ENCODE measurements at places on chromosomes 2 and 18.
A peak's percentile ranks its signal among the peaks of the same experiment; 100 is the strongest.

DNA sequence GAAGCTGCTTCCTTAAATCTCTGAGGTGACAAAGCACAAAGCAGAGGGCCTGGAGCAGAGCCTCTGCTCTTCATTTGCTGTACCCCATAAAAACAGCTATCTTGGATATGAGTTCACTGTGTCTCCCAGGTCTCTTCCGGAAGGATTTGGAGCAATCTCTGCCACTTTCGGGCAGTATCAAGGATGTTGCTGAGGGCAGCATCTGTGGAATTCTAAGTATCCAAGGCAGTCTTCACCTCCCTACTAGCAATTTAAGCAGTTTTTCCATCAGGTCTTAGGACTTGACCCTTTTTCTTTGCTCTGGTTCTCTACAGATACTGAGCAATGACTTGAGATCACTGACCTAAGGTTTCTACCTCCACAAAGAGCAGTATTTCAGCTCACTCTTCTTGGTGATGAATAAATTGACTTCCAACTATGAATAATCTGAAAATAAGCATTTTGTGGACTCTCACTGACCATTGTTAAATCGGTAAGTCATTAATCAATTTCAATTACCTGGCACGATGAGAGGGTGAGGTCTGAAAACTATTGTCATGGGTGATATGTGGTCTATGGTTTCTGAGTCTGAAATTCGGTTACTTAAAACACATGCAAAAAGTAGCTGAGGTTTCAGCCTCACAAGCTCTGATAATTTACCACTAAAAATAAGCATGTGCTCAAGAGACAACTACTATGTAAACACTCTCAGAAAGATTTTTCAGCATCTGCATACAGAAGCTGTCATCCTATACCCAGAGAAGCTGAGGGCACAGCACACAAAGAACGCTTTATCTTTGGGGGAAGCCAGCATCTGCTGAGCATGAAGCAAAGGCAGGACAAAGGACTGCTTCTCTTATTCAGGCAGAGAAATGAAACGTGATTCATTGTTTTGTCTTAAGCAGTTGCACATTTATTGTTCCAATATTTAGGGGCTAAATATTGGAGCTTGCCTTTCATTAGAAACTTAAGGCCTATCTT lies 32.1 kb upstream of the SPATS2L start:
- no peak for DNase-seq

- DNase-seq, result no peak
Observed at GRCh38 chr2:205908212-205909183, 177.5 kb downstream of the INO80D start.

- DNase-seq, result no peak
Observed at GRCh38 chr2:226443112-226443511, 356.5 kb downstream of the IRS1 start.

DNA sequence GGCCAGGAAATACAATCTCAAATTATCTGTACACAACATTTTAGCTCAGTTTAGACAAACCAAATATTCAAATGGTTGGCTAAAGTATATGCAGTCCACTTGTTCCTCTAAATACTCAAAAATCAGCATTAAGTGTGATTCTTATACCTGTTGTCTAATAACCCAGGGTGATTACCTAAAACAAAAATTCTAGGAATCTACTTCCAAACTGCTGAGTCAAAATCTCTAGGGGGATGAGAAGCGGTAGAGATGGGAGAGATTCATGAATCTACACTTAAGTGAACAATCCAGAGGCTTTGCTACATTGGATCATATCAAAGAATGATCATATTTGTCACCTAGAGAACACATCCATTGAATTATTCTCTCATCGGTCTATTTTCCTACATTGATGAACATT lies 420.9 kb upstream of the PKDCC start:
- no peak for DNase-seq

DNA sequence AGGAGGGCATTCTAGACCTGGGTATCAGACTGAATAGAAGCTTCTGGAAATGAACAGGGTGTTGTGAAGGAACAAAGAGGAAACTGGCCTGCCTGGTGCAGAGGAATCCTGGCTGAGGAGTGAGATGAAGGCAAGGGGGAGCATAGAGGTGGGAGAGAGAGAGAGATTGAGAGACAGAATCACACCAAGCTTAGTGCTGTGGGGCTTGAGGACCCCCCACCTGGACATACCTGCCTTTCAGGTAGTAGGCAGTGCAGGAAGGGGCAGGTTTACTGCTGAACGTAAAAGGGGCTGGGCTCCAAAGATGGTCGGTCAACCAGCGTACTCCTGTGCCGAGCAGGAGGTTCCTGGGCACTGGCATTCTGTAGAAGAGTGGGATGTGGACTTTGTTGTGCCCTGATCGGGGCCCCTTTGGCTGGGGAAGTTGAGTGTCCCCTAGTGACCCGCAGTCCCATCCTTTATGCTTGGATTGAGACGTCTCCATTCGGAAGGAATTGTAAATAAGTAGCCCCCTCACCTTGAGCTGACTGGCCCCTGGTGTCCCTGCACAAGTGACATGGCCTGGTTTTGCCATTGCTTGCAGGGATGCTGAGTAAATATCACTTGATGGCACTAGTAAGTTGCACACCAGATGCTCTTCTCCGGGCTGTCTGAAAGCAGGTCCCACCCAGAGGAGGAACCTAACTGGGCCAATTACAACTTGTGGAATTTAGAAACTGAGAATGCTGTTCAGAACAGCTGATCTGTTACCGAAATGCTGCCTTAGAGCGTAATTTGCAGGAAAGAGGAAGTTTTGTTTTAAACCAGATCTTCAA lies 1.4 kb downstream of the UBE2F start:
- DNase-seq, result no peak

- DNase-seq, result no peak
Observed at GRCh38 chr2:232372231-232373208, 6.0 kb upstream of the ALPP start.

GRCh38 chr2:12348216-12348615 lies 368.5 kb upstream of the TRIB2 start:
- DNase-seq, result no peak

DNA sequence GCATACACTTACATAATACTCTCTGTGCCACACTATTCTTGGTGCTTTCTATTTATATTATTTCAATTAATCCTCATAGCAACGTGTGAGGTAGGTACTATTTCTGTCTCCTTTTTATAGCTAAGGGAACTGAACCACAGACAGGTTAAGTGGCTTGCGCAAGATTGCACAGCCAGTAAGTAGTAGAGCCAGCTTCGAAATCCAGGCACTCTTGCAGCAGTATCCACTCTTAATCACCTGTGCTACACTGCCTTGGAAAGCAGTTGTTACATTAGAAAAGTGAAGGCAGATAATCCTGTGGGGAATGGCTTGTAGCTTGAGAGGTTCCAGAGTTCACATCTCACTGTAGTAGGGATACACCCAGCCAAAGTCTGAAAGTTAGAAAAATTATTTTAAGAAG lies 198.3 kb downstream of the LDLRAD4 start:
- no peak for DNase-seq

- peak; percentile 59 for DNase-seq
Observed at GRCh38 chr2:57720728-57721627, 325.6 kb upstream of the VRK2 start.

- no peak for DNase-seq
Observed at GRCh38 chr18:78378403-78378802, 601.2 kb upstream of the SALL3 start.

- DNase-seq, result no peak
Observed at GRCh38 chr2:179440642-179441251, 176.1 kb upstream of the SESTD1 start.

DNA sequence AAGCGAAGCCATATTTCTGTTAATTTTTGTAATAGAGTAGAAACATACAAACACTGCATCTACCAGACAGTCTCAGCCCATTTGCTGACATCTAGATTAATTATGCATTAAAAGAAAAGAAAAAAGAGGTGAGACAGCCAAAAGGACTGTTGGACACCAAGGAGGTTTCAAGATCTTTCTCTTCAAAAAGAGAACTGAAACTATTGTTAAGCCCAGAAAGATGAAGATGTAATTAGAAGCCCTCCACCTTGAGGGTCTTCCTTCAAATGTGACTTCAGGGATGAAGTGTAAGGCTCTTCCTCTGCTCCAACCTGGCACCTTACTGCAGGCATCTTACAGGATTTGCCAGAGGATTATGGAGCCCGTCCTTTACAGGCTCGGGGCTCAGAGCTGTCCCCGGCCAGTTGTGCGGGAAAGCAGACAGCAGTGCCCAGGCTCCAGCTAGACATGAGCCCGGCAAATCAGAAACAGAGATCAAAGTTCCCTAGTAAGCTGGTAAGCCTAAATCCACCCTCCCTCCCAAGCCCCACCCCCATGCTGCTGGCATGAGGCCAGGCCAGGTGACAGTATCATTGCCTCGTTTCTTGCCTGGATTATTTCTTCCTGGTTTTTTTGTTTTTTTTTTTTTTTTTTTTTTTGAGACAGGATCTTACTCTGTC lies 38.9 kb downstream of the ADI1 start:
- no peak for DNase-seq

DNA sequence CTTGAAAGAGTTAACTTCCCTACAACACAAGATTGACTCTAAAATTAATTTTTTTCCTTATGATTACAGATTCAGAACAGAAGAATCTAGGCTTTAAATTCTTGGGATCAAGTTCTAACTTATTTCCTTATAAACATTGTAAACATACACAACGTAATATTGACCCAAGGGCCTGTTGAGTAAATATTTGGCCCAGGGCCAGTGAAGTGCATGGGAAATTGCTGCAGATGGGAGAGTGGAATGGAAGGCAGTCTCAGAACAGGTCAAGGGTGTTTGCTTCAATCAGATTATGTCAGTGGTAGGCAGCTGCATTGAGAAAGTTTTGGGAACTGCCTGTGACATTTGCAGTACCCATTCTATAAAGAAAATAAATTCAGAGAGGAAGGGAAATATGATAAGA lies 137.6 kb downstream of the MYO1B start:
- no peak for DNase-seq

- DNase-seq, result no peak
Observed at GRCh38 chr2:131105950-131106801, 1.0 kb downstream of the PLEKHB2 start.

DNA sequence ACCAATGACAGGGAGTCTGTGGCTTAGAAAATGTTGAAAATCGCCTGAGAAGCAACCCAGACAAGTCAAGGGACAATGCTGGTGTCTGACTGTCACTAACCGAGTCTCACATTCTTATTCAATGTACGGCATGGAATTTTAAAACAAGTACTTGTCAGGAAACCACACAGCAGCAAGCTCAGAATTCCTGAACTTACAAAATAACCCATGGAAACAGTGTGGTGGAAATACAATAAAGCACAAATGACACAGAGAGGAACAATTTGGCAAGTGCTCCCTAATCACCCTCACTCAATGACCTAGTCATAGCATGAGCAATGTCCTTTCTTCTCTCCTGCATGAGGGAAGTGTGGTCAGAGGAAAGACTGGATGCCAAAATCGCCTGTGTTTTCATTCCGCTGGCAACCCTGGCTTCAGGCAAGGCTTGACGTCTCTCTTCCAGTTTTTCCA lies 154.0 kb downstream of the SATB2 start:
- DNase-seq, result no peak

GRCh38 chr2:43131051-43131889 lies 95.1 kb downstream of the ZFP36L2 start:
- no peak for DNase-seq

DNA sequence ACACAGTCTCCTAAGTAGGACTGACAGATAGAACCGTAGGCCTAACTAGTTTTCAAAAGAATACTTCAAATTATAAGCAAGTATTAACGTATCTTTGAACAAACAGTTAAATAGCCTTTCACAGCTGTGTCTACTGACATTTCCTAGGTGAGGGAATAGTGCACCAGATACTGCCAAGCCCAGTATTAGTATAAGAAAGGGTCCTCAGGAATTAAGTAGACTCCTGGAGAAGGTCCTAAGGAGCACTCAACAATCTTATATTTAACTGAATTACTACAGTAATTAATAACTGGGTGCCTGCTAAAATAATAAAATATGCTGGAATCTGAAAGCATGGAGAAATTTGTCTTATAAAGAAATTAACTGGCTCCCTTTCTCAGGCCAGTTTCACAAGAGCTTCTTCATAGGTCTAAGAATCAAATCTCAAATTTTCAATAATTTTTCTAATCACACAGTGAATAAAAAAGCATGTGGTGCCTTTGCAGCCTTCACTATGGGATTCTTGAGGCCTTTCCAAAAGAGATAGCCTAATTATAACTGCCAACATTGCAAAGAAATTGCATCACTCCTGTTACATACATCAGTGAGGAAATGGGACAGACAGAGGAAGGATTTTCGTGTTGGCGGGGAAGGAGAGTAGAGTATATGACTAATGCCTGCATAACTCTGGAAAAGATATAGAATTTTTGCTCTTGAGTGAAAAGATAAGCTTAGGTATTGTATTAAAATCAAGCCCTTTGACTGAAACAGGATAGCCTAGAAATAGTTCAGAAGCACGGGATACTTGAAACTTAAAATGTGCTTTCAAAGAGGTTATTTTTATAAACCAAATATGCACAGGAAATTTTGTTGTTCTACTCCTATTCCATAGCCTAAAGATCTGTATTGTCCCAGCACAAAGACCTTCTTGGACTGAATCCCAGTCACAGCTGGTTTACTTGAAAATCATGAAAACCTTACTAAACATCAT lies 228.6 kb upstream of the STK17B start:
- no peak for DNase-seq

DNA sequence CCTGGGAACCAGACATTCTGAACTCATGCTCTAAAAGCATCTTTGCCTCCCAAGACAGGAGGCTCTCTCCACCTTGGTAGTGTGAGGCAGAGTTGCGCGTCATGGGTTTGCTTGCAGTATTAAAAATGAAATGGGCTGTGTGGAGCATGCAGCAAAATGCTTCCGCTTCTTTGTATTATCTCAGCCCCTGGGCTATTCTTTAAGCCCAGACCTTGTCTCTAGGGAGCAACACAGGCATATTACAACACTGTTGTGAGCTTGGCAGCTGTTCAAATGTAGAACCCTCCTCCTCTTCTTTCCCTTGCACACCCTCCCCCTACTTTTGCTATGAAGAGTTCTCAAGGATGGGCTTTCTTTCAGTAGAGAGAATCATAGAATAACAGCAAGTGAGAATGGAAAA lies 185.1 kb upstream of the LHCGR start:
- no peak for DNase-seq

DNA sequence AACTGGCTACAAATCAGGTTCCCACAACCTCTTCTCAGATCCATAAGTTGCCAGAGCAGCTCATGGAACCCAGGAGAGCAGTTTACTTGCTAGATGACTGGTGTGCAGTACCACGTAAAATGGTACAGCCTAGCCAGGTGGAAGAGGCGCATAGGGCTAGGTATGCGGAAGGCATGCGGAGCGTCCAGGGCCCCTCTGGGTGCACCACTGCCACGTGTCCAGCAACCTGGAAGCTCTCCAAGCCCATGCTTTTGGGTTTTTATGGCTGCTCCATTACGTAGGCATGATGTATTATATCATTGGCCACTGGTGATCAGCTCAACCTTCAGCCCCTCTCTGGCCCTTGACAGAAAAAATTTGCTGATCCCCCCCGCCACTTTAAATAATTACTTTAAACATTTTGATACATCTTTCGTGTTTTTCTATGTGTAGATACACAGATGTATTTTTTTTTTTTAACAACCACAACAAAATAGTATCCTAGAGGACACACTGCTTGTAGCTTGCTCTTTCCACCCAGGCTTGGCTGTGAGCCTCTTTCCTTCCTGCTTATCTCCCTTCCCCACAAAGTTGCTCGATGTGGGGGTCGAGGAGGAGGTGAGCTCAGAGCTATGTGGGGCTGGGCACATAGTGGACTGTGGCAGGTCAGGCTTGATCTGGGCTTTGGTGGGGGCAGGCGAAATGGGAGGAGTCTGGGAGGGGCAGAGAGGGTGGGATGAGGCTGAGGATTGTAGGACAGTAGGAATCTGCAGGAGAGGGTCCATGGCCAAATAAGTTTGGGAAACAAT lies 65.4 kb upstream of the MCFD2 start:
- no peak for DNase-seq

GRCh38 chr18:75125382-75126331 lies 83.3 kb downstream of the PTGR3 start:
- DNase-seq, result no peak

Measured in iPS DF 19.7 (cell line).